ENCODE measurements at places on chromosomes 7 and 10.

- DNase-seq: peak; percentile 80
Observed at GRCh38 chr7:105808703-105809590, 67.5 kb downstream of the ATXN7L1 start.

DNA sequence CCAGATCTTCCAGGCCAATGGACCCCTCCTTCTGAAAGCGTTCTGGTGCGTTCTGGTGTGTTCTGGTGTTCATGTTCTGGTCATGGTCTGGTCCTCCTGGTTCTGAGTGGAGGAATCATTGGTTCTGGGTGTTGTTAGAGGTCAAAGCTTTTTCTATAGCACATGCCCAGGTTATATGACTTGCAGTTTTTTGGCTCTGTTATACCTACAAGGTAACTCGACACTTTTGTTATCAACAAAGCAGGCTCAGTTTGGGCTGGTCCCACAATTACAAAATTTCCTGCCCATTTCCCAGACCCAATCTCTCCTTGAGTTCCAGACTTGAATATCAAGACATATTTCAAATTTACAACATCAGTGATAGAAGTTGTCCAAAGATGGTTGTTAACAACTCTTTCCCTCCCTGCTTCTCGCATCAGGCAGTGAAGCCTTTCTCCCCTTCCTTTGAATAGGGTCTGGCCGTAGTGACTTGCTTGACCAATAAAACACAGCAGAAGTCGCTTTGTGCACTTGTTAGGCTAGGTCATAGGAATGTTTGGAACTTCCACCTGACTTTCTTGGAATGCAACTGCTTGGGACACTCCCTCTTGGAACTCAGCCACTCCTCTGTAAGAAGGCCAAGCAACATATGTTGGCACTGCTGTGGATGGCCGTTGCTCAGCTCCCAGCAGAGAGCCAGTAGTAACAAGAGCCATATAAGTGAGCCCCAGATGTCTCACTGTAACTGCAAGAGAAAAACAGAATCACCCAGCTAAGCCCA lies 83.1 kb upstream of the STEAP1B start:
- no peak for DNase-seq

- no peak for DNase-seq
Observed at GRCh38 chr7:15750727-15751126, 64.2 kb upstream of the MEOX2 start.

DNA sequence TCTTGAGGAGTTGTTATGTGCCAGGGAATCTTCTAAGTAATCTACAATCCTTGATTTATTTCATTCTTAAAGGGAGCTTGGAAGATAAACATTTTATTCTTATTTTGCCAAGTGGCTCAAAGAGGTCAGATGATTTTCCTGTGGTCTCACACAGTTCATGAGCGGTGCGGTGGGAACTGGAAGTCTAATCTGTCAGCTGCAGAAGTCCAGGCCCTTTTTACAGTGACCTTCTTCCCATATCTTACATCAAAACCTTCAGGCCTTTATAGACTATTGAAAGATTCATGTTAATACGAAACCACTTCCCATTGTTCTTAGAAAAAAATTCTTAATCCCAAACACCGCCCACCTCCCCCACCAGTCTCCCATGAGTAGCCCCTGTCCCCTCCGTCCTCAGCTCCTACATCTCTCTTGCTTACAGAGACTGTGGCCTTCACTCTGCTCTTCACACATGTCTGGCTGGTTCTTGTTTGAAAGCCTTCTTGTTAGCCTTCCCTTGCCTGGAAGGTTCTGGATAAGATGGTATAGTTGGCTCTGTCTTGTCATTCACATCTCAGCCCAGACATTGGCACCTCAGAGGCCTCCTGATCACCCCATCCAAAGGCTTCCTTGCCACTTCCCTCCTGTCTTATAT lies 61.5 kb downstream of the ITGA8 start:
- no peak for DNase-seq

- DNase-seq: no peak
Observed at GRCh38 chr10:71187600-71187999, 24.8 kb upstream of the UNC5B start.

DNA sequence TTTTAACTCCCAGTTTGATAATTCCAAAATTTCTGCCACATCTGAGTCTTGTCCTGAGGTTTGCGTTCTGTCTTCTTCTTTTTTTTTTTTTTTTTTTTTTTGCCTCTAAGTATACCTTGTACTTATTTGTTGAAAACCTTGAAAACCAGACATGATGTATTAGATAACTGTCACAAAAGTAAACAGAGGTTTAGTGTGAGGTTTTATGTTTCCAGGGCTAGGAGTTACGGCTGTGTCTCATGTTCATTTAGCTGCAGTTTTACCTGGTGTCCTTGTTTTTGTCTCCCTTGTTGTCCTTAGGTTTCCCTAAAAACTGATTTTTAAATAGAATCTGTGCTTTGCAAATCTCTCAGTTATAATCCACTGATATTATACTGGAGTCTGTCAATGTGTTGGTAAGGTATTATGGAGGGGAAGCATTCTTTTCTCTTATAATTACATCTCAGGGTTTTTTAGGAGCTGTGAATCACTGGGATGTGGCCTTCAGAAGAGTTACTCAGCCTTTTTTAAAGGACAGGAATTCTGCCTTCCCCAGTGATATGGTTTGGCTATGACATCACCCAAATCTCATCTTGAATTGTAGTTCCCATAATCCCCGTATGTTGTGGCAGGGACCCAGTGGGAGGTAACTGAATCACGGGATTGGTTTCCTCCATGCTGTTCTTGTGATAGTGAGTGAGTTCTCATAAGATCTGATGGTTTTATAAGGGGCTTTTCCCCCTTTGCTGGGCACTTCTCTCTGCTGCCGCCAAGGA lies 95.0 kb downstream of the CDCA7L start:
- no peak for DNase-seq

DNA sequence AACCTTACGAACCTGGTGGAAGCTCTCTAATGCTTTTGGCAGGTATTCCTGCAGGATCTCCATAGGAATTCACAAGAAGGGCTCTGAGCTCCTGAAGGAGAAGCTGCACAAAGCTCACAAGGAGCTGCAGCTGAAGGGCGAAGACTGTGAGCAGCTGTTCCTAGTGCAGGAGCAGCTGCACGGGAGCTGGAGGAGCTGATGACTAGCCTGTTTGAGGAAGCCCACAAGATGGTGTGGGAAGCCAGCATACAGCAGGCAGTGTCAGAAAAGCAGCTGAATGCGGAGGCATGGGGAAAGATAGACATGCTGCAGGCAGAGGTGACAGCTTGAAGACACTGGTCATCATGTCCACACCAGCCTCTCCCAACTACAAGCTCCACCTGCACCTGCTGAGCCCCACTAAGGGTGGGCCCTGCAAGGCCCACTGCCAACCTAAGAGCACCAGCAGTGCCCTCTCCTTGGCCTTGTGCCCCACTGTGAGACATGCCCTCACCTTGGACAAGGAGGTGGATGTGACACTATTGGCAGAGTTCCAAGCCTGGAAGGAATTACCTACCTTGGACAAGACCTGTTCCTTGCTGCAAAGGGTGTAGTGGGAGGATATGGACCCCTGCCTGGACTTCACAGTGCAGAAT lies 250.6 kb downstream of the BBS9 start:
- no peak for DNase-seq

DNA sequence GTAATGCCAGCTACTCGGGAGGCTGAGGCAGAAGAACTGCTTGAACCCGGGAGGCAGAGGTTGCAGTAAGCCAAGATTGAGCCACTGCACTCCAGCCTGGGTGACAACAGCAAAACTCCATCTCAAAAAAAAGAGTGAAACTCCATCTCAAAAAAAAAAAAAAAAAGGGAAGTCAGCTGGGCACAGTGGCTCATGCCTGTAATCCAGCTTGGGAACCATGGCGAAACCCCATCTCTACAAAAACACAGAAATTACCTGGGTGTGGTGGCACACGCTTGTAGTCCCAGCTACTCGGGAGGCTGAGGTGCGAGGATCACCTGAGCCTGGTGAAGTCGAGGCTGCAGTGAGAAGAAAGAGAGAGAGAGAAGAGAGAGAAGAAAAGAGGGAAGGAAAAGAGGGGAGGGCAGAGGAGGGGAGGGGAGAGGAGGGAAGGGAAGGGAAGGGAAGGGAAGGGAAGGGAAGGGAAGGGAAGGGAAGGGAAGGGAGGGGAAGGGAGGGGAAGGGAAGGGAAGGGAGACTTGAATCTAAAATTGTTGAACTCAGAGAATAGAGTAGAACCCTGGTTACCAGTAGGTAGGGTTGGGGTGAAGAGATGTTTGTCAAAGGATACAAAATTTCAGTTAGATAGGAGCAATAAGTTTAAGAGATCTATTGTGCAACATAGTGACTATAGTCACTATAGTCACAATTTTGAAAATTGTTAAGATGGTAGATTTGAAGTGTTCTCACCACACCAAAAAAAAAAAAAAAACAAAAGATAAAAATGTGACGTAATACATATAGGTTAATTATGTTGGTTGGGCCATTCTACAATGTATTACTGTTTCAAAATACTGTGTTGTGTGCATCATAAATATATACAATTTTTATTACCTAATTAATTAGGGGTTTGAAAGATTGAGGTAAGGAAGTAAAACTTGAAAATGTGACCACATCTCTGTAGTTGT lies 2.5 kb downstream of the SLC16A9 start:
- DNase-seq: no peak

GRCh38 chr10:131556897-131557495 lies 245.5 kb upstream of the TCERG1L start:
- no peak for DNase-seq

GRCh38 chr10:131852176-131852822 lies 48.5 kb upstream of the PPP2R2D start:
- DNase-seq: no peak

DNA sequence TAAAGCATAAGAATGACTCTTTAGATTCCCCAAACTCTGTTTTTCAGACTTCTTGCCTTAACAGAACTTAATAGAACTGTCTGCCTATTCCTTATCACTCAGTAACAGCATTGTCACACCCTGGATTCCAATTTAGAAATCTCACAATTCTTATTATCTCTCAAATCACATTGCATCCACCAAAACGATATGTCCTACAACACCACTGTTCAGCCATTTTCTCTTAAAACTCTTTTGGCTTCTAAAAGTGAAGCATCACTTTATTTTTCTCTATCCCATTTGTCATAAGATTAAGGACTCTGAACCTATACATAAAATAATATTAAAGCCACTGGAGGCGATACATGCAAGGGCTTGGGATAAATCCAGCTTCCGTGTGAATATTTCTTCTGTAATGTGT lies 1.2 kb upstream of the CPED1 start:
- no peak for DNase-seq

DNA sequence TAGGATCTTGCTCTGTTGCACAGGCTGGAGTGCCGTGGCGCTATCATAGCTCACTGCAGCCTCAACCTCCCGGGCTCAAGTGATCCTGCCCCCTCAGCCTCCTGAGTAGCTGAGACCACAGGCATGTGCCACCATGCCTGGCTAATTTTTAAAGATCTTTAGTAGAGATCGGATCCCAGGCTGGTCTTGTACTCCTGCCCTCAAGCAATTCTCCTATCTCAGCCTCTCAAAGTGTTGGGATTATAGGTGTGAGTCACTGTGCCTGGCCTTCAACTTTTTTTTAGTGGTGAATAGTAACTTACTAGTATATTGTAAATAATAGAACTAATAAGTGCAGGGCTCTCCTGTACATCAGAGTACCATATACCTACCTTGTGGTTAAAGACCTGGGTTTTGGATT lies 52.1 kb upstream of the LMTK2 start:
- no peak for DNase-seq

- DNase-seq: no peak
Observed at GRCh38 chr10:12340937-12341336, 8.4 kb upstream of the CAMK1D start.

DNA sequence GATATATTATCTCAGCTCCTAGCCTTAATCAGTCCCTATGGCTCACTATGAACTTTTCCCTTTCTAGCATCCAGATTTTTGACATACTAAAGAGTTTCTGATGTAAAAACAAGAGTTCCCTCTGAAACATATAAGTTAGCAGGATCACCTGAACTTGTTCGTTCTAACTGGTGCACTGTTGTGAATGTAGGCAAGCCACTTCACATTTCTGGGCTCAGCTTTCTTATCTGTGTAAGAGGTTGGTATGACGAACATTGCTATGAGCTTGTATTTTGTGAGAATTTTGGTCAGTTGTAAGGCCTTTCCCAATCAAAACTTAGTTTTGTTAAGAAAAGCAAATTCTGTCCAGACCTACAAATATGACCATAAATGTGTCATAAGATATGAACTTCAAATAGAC lies 46.1 kb downstream of the MAGI2 start:
- DNase-seq: no peak

GRCh38 chr7:140269004-140269638 lies 92.3 kb upstream of the KDM7A start:
- DNase-seq: no peak

DNA sequence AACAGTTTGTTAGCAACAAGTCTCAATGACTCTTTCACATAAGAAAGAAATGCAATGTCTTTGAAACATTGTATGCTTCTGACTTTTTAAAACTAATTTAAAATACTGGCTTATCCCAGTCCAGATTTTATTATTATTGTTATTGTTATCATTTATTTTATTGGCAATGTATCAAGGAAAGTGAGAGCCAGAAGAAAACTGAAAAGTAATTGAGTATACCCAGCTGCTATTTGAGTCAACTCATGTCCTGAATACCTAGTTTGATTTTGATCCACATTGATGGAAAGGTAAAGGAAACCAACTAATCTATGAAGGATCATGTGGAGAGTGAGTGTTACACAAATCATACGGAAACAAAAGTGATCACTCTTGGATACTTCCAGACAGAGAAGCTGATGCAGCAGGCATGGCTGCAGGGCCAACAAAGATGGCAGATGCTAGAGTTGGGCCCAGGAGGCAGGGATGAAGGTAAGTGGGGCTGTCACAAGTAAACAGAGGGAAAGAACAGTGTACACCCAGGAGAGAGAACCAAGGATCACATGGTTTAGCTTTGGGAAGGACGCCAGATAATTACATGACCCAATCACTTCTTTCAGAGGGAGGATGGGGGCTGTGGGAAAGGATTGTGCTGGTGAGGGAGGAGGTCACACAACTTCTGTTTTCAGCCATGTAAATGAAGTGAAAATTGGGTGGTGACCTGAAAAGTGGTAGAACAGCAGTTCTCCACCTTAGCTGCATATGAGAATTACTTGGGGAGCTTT lies 179.2 kb upstream of the NAMPT start:
- no peak for DNase-seq

GRCh38 chr10:125000366-125001312 lies 58.7 kb downstream of the ZRANB1 start:
- DNase-seq: peak; percentile 15

DNA sequence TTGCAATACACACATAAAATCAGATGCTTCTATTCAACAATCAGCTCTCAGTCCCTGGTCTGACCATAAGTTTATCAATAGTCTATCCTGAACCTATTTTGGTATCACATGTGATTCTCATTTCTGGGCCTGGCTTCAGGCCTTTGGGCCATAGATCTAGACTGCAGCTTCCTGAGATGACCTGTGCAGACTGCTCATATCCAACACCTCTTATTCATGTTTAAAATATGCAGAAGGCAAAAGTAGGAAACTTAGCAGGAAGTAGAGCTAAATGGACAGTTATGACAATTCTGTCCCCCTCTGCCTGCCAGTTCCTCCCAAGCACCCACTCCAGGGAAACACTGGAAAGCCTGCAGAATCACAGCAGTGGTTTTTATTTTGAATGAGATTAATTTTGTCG lies 53.3 kb downstream of the C7orf25 start:
- DNase-seq: no peak

Data from CD4-positive, alpha-beta T cell treated with Interleukin-15 for 1 hour (primary cell).